ENCODE measurements at places on chromosomes 13 and 19. TPM values are rescaled to one million over a fixed set of nuclear protein-coding genes. Genes with fewer than 3 reads are reported as not detected.

DNA sequence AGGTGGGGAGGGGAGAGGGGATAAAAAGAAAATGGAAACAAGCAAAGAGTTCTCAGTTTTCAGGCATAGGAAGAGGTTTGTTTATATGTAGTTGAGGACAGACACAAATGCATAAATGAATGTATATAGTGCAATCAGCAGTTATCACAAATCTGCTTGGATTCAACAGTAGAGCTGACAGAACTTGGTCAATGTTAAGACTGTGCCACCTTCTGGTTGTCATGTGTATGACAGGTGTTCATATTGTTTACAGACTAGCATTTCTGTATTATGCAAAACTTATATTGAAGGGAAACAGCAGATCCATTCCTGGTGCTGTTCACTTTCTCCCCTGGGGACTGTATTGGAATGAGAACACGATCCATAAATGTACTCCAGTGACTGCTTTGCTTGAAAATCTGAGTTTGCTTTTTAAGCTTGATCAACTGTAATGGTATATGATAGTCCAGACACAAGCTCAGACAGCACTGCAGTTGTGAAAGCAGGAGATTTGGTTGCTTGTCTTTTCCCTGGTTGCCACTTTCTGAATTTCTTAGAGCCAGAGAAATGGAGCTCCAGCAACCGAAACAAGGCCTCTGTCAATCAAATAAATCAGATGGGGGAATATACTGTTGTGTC is 319.5 kb upstream of the OBI1 start:
- DNase-seq, result no peak
- H3K4me1 ChIP-seq, result no peaks in the 10 kb centered on the region
- no peaks in the 10 kb centered on the region for H3K36me3 ChIP-seq

DNA sequence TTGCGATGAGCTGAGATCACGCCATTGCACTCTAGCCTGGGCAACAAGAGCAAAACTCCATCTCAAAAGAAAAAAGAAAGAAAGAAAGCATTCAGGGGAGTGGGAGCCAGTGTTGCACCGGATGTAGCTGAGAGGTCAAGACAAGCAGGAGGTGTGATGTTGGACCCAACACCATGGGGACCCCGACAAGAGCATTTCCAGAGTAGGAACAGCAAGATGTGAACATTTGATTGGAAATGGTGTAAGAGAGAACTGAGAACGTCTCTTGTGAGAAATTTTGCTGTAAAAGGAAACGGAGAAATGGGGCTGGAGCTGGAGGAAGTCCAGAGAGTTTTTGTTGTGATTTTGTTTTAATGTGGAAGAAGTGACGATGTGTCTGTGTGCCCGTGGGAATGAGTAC is 15.8 kb upstream of the DPF1 start:
- peak overlapping the region; percentile 1 for H3K27ac ChIP-seq
- peaks cover 20% of the 10 kb centered on the region for H3K27me3 ChIP-seq
- DNase-seq, result no peak
- no peak overlapping the region for H3K4me3 ChIP-seq

DNA sequence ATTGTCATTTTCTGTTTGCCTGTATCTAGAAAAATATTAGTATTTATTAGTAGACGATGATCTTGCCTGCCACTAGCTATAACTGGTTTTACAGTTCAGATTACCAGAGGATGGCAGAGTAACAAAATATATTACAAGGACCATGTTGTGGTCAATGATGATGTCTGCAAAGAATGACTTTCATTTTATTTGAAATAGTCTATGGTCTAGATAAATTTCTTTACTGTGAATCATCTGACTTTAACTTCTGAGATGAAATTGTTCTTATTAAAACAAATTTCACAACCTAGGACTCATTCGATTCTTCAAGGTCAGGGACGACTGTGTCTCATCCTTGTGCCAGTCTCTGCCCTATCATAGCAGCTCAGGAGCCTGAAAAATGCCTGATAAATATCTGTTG is 637.8 kb upstream of the KLF12 start:
- H3K36me3 ChIP-seq, result no peaks in the 10 kb centered on the region
- no peak for DNase-seq
- no peaks in the 10 kb centered on the region for H3K27me3 ChIP-seq
- no peak overlapping the region for H3K4me3 ChIP-seq
- no peaks in the 10 kb centered on the region for H3K4me1 ChIP-seq
- no peak overlapping the region for H3K27ac ChIP-seq

DNA sequence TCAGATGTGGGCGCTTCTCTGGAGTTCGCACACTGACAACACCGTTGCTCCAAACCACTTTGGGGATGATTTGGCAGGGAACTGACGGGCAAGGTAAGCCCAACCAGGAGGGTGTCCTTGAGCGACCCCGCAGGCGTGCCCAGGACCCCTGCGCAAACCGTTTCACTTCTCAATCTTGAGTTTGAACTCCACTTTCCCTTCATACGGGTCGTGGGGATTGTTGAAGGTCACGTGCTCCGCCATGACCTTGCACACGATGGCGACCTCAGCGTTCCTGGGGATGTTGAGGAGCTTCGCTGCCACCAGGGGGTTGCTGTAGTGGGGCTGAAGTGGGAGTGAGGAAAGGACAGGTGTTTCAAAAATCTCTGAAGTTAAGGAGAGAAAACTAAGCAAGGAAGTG is 8.8 kb downstream of the ATP4B start:
- no peaks in the 10 kb centered on the region for H3K4me1 ChIP-seq
- DNase-seq, result no peak
- H3K27ac ChIP-seq, result no peak overlapping the region
- H3K27me3 ChIP-seq, result no peaks in the 10 kb centered on the region
- H3K36me3 ChIP-seq, result peaks cover 18% of the 10 kb centered on the region

GRCh38 chr13:99978799-99979452 is 2.7 kb upstream of the ZIC2 start:
- no peak overlapping the region for H3K4me3 ChIP-seq
- H3K36me3 ChIP-seq, result no peaks in the 10 kb centered on the region
- DNase-seq, result peak; percentile 9
- H3K27ac ChIP-seq, result no peak overlapping the region
- H3K4me1 ChIP-seq, result no peaks in the 10 kb centered on the region

DNA sequence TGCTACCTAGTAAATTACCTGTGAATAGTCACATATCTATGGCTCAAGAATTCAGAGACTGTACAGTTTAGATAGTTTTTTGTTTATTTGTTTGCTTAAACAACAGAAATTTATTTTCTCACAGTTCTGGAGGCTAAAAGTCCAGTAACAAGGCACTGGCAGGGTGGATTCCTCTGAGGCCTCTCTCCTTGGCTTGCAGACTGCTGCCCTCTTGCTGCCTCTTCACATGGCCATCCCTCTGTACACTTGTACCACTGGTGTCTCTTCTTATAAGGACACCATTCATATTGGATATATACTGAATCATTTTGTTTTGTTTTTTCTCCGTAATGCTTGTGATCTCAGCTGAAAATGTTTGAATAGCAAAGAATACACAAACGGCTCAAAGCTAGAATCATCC is 56.4 kb upstream of the MIR17HG start:
- H3K27me3 ChIP-seq, result peaks cover 13% of the 10 kb centered on the region
- H3K27ac ChIP-seq, result no peak overlapping the region
- no peak overlapping the region for H3K4me3 ChIP-seq
- H3K36me3 ChIP-seq, result no peaks in the 10 kb centered on the region
- no peak for DNase-seq
- H3K4me1 ChIP-seq, result peaks cover 2% of the 10 kb centered on the region

DNA sequence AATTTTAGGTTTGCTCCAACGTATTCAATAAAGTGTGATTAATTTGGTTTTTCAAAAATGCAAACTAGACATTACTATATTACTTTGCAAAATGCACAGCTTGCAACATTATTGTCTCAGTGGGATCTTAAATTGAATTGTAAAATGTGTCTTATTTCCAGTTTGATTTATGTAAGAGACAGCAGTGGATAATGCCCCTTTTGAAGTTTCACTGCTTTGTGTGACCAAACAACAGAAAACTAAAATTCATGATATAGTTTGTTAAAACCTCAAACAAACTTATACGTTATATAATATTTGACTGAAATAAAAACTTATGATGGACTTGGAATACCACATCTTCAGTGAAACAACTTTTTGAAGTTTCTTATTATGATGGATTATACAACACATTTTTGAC is 279.8 kb downstream of the DACH1 start:
- no peaks in the 10 kb centered on the region for H3K27me3 ChIP-seq
- no peaks in the 10 kb centered on the region for H3K36me3 ChIP-seq
- no peak overlapping the region for H3K4me3 ChIP-seq
- no peak overlapping the region for H3K27ac ChIP-seq
- no peak for DNase-seq
- H3K4me1 ChIP-seq, result peaks cover 14% of the 10 kb centered on the region

GRCh38 chr13:100707818-100708740 is 33.5 kb upstream of the TMTC4 start:
- DNase-seq, result no peak
- no peaks in the 10 kb centered on the region for H3K27me3 ChIP-seq
- H3K4me1 ChIP-seq, result no peaks in the 10 kb centered on the region
- no peak overlapping the region for H3K27ac ChIP-seq
- no peaks in the 10 kb centered on the region for H3K36me3 ChIP-seq
- no peak overlapping the region for H3K4me3 ChIP-seq

DNA sequence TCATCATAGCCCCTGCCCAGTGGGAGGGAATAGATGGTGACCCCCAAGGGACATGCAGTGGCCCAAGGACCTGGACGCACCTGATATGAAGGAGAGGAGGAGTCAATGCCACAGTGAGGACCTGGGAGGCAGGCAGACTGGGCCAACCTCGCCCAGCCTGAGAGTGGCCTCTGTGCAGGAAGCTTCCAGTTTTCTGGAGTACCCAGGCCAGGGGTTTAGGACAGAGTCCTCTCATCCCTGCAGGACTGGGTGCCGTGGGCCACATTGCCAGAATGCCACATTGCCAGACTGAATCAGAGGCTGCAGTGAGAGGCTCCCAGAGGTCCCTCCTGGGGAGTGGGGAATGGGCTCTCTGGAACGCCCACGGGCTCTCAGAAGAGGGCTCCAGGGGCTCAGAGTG is 82.9 kb upstream of the VSTM2B start:
- peaks cover 22% of the 10 kb centered on the region for H3K27me3 ChIP-seq
- H3K4me3 ChIP-seq, result no peak overlapping the region
- no peaks in the 10 kb centered on the region for H3K36me3 ChIP-seq
- no peaks in the 10 kb centered on the region for H3K4me1 ChIP-seq
- H3K27ac ChIP-seq, result no peak overlapping the region

- no peak overlapping the region for H3K27ac ChIP-seq
- no peak overlapping the region for H3K4me3 ChIP-seq
- H3K27me3 ChIP-seq, result peaks cover 19% of the 10 kb centered on the region
- no peak for DNase-seq
These were observed 4.2 kb downstream of the PTGIR start for GRCh38 chr19:46620716-46621115.

DNA sequence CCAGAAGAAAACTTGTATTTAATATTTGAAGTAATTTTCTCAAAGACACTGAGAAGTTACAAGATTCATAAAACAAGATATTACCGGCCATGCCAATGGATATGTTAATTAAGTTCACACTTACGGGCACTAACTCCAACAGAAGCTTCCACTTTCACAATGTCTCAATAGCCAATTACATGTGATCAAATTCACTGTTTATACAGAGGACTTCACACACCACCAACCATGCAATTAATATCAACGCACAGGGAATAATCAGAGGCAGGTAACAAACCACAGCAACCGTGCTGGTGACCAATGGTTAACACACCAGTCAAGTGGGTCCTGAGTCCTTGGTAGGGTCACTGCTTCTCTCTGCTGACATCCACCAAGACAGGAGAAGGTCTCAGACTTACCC is 5.9 kb upstream of the ACOD1 start:
- H3K4me1 ChIP-seq, result no peaks in the 10 kb centered on the region
- DNase-seq, result no peak
- no peak overlapping the region for H3K4me3 ChIP-seq

GRCh38 chr13:101242720-101243119 is 173.6 kb downstream of the NALCN start:
- H3K27me3 ChIP-seq, result no peaks in the 10 kb centered on the region
- no peak for DNase-seq
- no peaks in the 10 kb centered on the region for H3K4me1 ChIP-seq
- no peak overlapping the region for H3K27ac ChIP-seq
- no peaks in the 10 kb centered on the region for H3K36me3 ChIP-seq

GRCh38 chr19:46355234-46356148 is 8.6 kb downstream of the PPP5C start:
- H3K4me3 ChIP-seq, result no peak overlapping the region
- no peaks in the 10 kb centered on the region for H3K27me3 ChIP-seq
- no peak for DNase-seq
- H3K27ac ChIP-seq, result peak overlapping the region; percentile 67

- no peaks in the 10 kb centered on the region for H3K27me3 ChIP-seq
- no peaks in the 10 kb centered on the region for H3K36me3 ChIP-seq
- H3K27ac ChIP-seq, result no peak overlapping the region
- H3K4me1 ChIP-seq, result no peaks in the 10 kb centered on the region
- H3K4me3 ChIP-seq, result no peak overlapping the region
These were observed 36.6 kb downstream of the MUC16 start for GRCh38 chr19:8973501-8974091.

GRCh38 chr13:63088226-63088625 is 1672.6 kb upstream of the PCDH20 start:
- no peak for DNase-seq
- no peaks in the 10 kb centered on the region for H3K36me3 ChIP-seq
- H3K27ac ChIP-seq, result no peak overlapping the region
- no peaks in the 10 kb centered on the region for H3K27me3 ChIP-seq
- H3K4me3 ChIP-seq, result no peak overlapping the region
- H3K4me1 ChIP-seq, result no peaks in the 10 kb centered on the region

MYH14 gene
- 65.9 TPM for total RNA-seq

SEMA6B gene
- 26.6 TPM for total RNA-seq

CGB7 gene
- total RNA-seq, result 0.38 TPM
